ENCODE measurements at places on chromosomes 16 and 17. TPM values are rescaled to one million over a fixed set of nuclear protein-coding genes. Genes with fewer than 3 reads are reported as not detected.

GDPD1 gene
- 0.22 TPM for total RNA-seq

TEDC2 gene
- total RNA-seq, result 8.7 TPM

TK1 gene
- total RNA-seq, result 169 TPM

CCL23 gene
- total RNA-seq, result not detected

MT4 gene
- total RNA-seq, result not detected

FN3K gene
- 0.79 TPM for total RNA-seq

TMEM114 gene
- total RNA-seq, result not detected

TP53TG3F gene
- not detected for total RNA-seq

TSPOAP1 gene
- 0.43 TPM for total RNA-seq

ELMO3 gene
- total RNA-seq, result 42.8 TPM

Measured in placental epithelial cell (primary cell).